ENCODE measurements at places on chromosomes 11 and 22.

- H3K36me3 ChIP-seq = no peaks in the 10 kb centered on the region
- peaks cover 23% of the 10 kb centered on the region for H3K4me1 ChIP-seq
- H3K27ac ChIP-seq = no peak overlapping the region
- no peaks in the 10 kb centered on the region for H3K27me3 ChIP-seq
Measured at GRCh38 chr11:103544874-103545273, 435.6 kb downstream of the DYNC2H1 start.

GRCh38 chr11:3944198-3944597, 88.7 kb downstream of the STIM1 start:
- no peaks in the 10 kb centered on the region for H3K36me3 ChIP-seq
- DNase-seq = peak; percentile 24
- no peak overlapping the region for H3K4me3 ChIP-seq
- H3K27me3 ChIP-seq = peaks cover 15% of the 10 kb centered on the region
- peaks cover 90% of the 10 kb centered on the region for H3K4me1 ChIP-seq

DNA sequence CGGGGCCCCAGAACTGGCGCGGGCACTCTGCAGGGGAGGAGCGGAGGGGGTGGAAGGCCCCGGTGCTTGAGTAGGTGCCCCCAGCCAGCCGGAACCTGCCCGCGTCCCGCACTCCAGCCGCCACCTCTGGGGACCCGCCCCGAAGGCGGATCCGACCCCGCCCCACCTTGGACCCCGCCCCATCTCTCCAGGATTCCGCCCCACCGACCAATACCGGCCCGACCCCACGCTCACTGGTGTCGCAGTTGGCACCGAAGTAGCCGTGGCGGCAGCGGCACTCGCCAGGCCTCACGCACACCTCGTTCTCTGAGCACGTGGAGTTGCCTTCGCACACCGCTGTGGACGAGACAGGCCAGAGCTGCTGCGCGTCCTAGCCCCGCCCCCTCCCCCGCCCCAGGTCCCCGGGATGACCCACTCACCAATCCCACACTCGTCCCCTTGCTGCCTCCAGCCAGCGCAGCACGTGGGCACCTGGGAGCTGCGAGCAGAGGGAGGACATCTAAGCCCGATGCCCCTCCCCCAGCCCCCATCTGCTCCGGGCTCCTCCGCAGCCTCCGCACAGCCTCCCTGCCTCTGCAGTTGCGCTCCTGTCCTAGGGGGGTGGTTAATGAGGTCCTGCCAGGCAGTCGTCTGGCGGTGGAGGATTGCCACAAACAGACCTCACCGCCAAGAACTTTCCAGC, 6.0 kb downstream of the SCARF2 start:
- H3K36me3 ChIP-seq = peaks cover 14% of the 10 kb centered on the region
- H3K4me1 ChIP-seq = peaks cover 47% of the 10 kb centered on the region
- no peak overlapping the region for H3K27ac ChIP-seq

- H3K4me1 ChIP-seq = peaks cover 19% of the 10 kb centered on the region
- no peaks in the 10 kb centered on the region for H3K36me3 ChIP-seq
Measured at GRCh38 chr22:50329236-50329635, 2.4 kb upstream of the DENND6B start.

DNA sequence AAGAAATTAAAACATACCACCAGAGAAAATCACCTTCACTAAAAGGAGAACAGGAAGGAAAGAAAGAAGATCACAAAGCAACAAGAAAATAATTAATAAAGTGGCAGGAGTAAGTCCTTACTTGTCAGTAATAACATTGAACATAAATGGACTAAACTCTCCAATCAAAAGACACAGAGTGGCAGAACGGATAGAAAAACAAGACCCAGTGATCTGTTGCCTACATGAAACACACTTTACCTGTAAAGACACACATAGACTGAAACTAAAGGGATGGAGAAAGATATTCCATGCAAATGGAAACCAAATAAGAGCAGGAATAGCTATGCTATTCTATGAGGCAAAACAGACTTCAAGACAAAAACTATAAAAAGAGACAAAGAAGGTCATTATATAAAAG, 25.9 kb downstream of the PLA2G6 start:
- DNase-seq = no peak
- H3K27ac ChIP-seq = no peak overlapping the region
- H3K36me3 ChIP-seq = no peaks in the 10 kb centered on the region
- H3K4me1 ChIP-seq = no peaks in the 10 kb centered on the region
